A172 (cell line): ENCODE measurements at places on chromosomes 6 and 20. TPM values are rescaled to one million over a fixed set of nuclear protein-coding genes. Genes with fewer than 3 reads are reported as not detected.

FAM135A gene
- 9.1 and 15.2 TPM in 2 replicates for total RNA-seq

GABRR1 gene
- total RNA-seq, result 0.02 TPM in 1 of 2 replicates, not detected in the other

DNA sequence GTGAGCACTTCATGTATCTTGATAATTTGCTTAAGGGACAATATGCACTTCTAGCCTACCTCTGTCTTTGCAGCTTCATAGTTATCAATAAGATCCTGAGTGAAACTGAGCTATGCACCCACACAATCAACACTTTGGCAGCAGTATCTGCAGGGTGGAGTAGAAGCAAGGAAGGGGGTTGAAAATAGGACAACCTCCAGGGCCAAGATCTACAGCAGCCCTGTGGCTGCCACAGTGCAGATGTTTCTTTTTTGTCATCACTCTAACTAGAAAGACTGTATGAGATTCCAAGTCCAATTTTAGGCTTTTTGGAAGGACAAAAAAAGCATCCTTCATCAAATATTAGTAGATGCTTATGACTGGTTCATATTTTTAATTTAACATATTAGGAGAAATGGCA lies 336.1 kb upstream of the CITED2 start:
- DNase-seq, result no peak

DNA sequence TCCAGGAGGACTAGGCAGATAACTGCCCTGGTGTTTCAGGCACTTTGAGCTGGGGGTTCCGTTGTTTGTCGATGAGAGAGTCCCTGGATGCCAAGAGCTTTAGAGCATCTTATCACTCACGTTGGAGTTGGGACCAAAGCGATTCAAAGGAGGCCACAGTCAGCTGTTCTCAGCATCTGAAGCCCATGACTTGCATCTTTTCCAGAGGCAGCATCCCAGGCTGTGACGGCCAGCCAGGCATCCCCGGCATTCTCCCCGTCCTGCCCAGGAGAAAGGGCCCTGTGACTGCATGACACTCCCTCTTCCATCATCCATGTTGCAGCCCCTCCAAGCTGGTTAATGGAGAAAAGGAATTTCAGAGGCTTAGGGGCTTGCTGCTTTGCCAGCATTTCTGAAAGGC lies 520.3 kb downstream of the CDH26 start:
- DNase-seq, result no peak

DNA sequence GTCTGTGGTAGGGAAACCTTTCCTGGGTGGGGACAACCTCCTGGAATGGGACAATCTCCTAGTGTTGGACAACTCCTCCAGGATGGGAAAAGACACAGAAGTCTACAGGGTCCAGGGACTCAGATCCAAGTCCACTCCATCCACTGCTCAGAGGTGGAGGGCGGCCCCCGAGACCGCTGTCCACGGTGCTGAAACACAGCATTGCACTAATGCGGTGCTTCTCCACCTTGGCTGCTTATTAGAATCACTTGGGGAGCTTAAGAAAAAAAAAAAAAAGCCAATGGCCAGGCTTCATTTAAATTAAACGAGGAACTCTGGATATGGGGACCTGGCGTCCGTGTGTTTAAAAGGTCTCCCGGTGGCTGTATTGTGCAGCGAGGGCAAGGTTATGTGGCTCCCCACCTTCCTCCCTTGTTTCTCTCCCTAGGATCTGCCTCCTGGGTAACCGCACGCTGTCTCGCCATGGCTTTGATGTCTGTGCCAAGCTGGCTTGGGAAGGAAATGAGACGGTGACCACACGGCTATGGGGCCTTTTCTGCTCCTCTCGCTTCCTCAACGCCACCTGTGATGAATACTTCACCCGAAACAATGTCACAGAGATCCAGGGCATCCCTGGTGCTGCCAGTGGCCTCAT lies 12.0 kb downstream of the SLC12A5 start:
- peak; percentile 49 for DNase-seq
